ENCODE measurements at places on chromosomes 4 and X.

- no peak for DNase-seq
These were observed 192.4 kb upstream of the GPC4 start for GRCh38 chrX:133607419-133608348.

- DNase-seq: no peak
These were observed 8.7 kb downstream of the FABP2 start for GRCh38 chr4:119313237-119313636.

DNA sequence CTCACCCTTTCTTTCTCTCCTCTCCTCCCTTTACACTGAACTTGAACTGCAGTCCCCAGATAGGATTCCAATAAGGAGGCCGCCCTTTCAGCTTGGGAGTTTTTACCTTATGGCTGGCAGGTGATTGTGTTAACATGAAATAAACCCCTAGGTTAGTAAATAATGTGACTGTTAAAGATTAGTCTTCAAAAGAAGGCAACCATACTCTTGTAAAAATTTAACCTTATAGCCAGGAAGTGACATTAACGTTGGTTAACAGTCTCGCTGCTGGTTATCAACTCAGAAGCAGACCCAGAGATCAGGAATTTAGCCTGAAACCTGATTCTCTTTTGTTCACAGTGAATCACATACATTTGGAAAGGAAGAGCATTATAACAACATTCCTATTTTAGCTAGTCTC lies 15.2 kb downstream of the FHDC1 start:
- DNase-seq: no peak

GRCh38 chrX:107687445-107687844 lies 59.1 kb downstream of the PRPS1 start:
- no peak for DNase-seq

DNA sequence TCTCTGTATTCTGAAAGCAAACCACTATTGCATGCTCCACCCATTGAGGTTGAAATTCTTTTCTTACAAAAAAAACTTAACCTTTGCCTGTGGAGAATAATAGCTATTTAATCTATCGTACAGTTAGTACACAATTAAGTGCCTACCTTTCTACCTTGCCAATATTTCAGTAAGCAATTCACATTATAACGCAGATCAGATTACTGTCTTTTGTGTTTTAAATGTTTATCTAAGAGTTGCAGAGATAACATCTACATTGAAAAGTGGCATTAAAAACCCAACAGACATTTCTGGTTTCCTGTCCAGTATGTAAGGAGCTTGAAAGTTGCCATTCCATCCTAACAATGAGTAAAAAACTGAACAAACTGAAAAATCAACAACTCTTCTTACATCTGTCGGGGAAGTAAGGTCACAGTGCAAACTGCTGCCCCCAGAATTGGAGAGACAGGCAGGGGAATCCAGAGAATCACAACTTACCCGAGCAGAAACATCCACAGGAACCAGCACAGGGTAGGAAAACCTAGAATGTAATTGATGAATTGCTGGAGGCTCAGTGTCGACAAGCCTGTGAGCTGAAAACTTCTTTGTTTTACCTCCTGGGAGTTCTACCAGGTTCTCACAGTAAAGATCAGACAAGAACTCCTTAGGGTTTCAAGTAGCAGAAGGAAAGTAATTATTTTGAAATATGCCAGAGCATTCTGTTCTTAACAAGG lies 27.3 kb upstream of the ACSL4 start:
- DNase-seq: no peak

DNA sequence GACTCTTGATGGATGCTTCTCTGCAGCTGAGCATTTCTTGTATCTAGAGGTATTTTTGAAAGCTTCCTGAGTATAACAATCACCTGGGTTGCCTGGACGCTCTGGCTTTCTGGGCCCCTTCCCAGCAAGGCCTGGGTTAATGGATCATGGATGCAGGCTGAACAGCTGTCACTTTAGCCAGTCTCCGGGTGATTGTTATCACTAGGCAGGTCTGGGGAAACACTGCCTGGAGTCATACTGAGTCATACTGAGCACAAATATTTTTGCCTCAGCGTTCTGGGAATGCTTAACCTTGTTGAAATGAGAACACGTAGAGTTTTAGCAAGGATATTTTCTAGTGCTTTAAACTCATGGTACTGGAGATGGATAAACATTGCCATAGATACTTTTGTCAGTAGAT lies 102.6 kb downstream of the PHEX start:
- no peak for DNase-seq

- DNase-seq: no peak
These were observed 912.6 kb upstream of the LCORL start for GRCh38 chr4:18934197-18934596.

- DNase-seq: peak; percentile 89
These were observed 74.8 kb upstream of the BCOR start for GRCh38 chrX:40172401-40173142.

GRCh38 chr4:130486186-130486585 lies 1390.2 kb downstream of the C4orf33 start:
- DNase-seq: no peak

DNA sequence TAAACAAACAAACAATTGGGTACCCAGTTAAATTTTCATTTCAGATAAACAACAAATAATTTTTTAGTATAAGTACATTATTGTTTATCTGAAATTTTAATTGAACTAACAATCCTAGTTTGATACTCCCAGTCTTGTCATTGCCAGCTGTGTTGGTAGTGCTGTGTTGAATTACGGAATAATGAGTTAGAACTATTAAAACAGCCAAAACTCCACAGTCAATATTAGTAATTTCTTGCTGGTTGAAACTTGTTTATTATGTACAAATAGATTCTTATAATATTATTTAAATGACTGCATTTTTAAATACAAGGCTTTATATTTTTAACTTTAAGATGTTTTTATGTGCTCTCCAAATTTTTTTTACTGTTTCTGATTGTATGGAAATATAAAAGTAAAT lies 2.9 kb downstream of the CXCL8 start:
- no peak for DNase-seq

GRCh38 chr4:5683566-5683965 lies 24.8 kb downstream of the EVC2 start:
- DNase-seq: no peak
